ENCODE measurements at places on chromosomes 5 and 9.
A peak's percentile ranks its signal among the peaks of the same experiment; 100 is the strongest.

DNA sequence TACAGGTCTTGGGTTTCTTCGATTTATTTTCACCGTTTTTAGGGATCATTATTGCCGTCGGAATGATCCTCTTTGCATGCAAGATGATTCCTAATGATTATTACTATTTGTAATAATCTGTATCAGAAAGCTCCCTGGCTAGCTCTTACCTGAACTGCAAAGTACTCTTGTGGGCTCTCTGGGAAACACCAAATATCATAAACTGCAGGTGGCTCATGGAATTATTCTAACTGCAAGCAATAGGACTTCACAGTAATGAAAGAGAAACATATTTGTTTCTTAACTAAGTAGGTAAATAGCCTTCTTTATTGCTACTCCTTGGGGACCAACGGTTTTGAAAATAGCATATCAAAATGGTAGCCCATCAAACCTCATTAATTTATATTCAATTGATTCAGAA lies 219.4 kb downstream of the NFIB start:
- DNase-seq: no peak

GRCh38 chr5:556909-557441 lies 32.7 kb upstream of the SLC9A3 start:
- no peak for DNase-seq

GRCh38 chr5:155270725-155271124 lies 257.2 kb downstream of the KIF4B start:
- DNase-seq: no peak

GRCh38 chr5:13932011-13932410 lies 12.5 kb downstream of the DNAH5 start:
- no peak for DNase-seq

DNA sequence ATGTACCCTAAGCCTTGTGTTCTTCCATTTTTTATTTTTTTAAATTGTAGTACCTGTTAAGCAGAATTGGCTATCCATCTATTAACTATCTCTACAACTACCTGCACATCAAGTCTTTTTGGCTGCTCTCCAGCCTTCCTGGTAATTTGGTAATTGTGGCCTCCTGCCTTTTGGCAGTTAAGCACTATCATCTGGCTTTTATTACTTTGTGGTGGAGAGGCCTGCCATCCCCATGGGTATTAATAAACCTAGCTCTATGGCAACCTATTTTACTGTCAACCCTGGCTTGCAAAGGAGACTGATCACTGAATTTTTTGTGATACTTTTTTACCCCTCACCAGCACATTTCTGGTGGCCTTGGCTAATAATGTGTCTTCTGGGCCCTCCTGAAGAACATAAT lies 20.5 kb downstream of the SELENOP start:
- DNase-seq: no peak

DNA sequence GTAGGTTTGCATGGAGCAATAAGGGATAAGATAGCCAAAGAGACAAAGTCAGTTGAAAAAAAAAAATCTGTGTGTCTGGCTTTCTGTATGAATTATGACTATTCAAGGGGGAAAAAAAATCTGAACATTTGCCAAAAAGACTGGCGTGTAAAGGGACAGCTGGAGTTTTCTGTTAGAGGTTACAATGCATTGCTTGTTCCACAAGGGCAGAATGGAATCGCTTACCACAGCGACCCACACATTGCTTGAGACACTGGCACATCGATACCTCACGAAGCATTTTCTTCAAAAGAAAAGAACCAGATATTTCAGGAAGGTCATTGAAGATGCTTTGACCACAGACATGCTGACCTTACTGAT lies 327.8 kb downstream of the TMEM167A start:
- DNase-seq: no peak

GRCh38 chr9:96419691-96419969 lies 1.5 kb upstream of the ZNF367 start:
- no peak for DNase-seq

DNA sequence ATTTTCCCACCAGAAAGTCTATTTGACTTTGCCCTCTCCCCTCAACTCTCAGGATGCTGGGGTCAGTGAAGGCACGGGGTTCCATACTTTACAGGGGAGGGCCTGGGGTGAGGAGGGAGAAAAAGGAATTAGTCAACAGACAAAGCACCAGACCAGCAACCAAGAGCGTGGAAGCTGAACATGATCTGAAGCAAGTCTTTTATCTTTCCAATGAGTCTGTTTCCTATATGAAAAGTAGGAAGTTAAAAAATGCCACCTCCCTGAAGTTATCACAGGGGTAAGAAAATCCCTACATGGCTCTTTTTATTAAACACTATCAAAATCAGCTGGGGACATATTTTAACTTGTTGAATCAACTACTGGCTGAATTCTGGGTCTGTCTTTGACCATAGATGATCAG lies 337.0 kb downstream of the TRPM3 start:
- no peak for DNase-seq

DNA sequence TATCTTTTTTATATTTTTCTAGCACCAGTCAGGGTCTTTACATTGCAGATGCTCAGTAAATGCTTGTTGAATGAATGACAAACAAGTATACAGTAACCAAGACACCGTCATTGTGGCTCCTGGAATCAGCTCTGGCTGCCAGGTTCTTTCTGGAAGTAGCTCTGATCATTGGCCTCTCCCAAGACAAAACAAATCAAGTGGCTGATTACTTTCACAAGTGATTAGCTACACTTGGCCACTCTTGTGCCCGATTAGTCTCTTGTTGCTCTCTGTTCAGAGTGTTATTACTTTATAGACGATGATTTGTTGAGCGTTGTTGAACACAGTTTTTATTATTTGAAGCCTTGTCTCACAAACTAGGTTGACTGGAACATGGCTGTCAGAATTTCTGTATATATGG lies 119.6 kb upstream of the TLX3 start:
- DNase-seq: no peak

DNA sequence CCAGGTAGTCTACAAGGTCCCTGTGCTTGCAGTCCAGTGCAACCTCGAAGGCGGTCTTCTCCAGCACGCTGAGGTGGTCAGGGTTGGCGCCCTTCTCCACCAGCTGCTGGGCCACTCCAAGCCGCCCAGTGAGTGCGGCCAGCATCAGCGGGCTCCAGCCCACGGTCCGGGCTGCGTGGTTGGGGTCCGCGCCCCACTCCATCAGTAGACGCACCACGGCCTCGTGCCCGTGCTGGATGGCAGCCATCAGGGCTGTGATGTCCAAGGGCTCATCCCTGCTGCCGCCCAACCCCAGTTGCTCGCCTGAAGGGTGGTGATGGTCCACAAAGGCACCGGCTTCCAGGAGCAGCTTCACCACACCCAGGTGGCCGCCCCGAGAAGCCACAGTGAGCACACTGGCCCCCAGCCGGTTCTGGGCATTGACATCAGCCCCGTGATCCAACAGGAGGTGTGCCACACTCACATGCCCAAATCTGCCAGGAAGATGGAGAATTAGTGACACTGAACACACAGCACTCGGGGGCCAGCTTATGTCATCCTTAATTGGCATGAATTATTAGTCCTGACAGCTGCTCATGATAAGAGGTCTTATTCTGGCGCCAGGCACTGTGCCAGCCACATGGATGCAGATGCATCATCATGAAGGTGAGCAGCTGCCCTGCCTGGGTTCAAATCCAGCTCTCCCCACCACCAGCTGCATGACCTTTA lies 6.1 kb downstream of the ANKS6 start:
- DNase-seq: no peak

DNA sequence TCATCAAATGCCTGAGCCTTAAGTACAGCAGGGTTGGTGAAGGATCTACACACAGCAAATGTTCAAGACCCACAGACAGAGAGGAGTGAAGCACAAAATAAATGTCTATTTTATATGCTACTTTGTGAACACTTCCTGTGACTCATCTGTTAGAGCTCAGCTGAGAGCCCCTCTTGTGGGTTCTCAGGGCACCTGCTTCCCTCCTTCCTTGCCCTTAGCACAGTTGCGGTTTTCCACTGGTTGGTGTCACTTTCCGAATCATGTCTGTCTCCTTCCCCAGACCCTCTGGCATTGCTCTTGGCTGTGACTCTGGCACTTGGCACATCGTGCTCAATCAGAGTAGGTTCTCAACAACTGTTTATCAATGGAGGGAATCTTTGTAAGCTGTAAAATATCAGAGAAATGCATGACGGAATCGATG lies 128.5 kb upstream of the STC2 start:
- DNase-seq: no peak

GRCh38 chr9:101246691-101247090 lies 138.1 kb downstream of the BAAT start:
- no peak for DNase-seq

- peak; percentile 41 for DNase-seq
Observed at GRCh38 chr5:135553688-135554462, 18.1 kb upstream of the NEUROG1 start.

GRCh38 chr9:108383796-108384195 lies 472.0 kb downstream of the ACTL7B start:
- no peak for DNase-seq

- DNase-seq: no peak
Observed at GRCh38 chr5:149002761-149003689, 59.8 kb downstream of the SH3TC2 start.

- no peak for DNase-seq
Observed at GRCh38 chr9:124343533-124344290, 71.5 kb downstream of the PSMB7 start.

Data from nephron progenitor cell (in vitro differentiated cells).